ENCODE measurements at places on chromosomes 3 and 15.

- no peak for DNase-seq
Measured at GRCh38 chr3:99644746-99645145, 6.4 kb downstream of the COL8A1 start.

DNA sequence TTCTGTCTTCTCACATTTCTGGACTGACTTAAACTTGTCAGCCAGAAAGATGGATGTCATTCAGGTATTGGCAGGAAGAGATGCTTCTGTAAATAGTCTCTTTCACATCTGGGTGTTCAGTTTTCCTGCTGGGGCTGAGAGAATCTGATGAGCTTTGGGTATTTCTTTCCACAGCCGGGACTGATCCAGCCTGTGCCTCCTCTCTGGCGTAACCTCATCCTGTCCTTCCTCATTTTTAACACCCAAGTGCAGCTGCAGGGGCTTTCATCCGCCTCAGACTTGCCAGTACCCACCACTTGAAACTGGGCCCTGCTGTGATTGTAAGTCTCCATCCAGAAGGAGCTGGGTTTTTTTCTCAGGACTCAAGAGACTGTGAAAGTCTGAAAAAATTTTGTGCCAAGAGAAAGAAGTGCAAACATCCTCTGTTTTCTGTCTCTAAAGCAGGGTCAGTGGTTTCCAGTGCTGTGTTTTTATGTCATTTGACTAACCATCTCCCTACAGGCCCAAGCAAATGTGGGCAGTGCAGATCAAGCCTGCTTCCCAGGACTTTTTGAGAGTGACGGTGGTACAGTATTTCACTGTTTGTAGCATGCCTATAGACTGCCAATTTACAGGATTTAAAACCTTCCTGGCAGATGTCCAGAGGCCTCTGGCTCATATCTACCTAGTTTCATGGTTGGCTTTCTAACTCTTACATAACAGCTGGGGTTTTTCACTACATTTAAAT, 342.7 kb downstream of the PTPRG start:
- DNase-seq = no peak

DNA sequence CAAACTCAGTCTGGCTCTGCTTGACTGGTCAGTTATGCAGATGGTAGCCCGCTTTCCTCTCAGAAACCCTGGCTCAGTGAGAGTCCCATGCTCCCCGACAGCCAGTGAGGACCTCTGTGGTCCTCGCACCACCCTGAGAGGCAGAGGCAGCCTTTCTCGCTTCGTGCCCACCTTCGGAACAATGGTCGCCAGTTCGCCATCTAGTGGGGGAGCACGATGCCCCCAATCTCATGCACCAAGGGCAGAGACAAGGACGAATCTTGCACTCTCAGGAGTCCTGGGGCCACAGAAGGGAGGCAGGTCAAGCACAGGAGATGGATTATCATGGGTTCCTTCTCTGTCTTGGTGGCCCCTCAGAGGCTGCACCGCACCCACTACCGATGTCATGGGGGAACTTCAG, 75.2 kb downstream of the RHCG start:
- no peak for DNase-seq

DNA sequence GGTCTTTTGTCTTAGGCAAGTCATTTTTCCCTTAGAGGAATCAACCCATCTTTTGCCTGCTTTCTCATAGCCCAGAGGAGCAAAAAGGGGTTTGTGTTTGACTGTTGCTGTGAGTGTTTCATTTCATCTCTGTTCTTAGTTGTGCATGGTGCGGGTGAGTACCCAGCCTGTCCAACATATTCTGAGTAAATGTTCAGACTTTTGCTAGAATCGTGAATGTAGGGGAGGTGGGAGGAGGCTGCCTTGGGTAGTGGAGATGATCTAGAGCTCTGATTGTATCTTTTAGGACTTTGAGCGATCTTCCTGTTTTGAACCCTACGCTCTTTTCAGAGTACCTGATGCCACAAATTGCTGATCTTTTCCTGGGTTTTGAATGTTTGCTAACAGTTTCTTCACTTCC, 123.1 kb downstream of the ZNF609 start:
- no peak for DNase-seq

DNA sequence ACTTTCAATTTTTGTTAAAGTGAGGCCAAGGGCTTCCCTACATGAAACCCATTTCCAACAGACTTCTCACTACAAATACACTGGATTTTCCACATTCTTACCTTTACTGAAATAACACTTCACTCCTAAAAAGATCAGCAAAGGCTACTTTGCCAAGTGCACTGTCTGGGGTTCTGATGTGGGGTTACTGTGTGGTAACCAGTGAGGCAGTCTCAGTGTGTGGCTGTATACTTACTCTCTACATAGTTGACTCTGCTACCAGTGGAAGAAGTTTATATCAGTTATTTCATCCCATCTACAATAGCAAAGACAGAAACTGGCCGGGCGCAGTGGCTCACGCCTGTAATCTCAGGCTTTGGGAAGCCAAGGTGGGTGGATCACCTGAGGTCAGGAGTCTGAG, 5.6 kb downstream of the WDR82 start:
- no peak for DNase-seq

DNA sequence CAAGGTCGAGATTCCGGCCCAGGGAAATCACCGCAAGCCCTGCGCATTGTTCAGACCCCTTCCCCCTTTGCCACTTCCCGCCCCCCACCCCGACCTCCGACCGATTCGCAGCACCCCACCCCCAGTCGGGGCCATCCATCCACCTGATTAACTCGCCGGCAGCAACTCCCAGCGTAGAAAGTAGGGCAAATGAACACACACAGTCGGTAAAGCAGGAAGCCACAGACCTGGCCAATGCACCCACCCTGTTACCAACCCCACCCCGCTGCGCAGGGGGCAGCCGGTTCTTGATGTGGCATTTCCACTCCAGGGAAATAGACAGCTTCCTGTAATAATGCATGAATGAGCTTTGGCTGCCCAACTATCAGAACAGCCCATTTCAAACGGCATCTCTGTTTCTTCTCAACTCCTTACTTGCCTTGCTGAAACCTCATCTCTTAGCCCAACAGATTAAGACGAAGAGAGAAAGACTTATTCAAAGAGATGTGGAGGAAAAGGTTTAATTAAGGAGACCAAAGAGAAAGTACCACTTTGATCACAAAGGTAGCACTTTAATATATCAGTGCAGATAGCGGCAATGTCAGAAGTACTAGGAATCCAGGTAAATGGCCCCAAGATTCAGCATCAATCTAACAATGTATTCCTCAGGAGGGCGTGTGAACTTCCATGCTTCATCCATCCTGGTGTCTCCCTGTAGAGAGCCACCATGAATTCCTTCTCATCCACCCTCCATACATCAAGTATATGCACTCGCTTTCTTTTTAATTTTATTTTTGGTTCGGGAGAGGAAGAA, 1.9 kb downstream of the TNIK start:
- DNase-seq = no peak

- no peak for DNase-seq
Measured at GRCh38 chr3:4724051-4724629, 231.0 kb downstream of the ITPR1 start.

GRCh38 chr15:68586274-68586961, 7.6 kb downstream of the CORO2B start:
- DNase-seq = peak; percentile 58

DNA sequence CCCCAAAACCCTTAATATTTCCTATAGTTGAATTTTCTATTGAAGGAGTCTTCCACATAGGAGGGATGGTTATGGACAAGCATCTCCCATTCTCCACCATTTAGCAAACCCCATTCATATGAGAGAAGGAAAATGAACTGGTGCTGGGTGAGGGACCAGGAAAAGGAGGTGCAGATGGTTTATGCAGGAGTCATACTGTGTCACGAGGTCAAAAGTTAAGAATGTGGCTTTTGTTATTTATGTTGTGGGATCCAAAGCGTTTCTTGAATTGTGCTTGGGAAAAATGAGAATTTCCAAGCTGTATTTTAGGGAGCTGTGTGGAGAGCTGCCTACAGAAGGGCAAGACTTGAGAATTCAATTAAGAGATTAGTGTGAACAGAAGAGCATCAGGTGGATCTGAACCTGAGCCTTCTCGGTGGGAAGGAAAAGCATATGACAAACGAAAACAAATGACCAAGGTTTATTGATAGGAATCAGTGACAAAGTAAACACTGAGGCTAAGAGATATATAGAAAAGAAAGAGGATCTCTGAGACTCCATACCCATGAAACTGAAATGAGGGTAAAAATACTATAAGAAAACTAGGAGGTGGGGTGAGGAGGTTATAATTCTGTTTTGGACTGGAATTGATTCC, 473.3 kb upstream of the NR2F2 start:
- no peak for DNase-seq

- DNase-seq = no peak
Measured at GRCh38 chr15:92415639-92416297, 22.1 kb downstream of the ST8SIA2 start.

DNA sequence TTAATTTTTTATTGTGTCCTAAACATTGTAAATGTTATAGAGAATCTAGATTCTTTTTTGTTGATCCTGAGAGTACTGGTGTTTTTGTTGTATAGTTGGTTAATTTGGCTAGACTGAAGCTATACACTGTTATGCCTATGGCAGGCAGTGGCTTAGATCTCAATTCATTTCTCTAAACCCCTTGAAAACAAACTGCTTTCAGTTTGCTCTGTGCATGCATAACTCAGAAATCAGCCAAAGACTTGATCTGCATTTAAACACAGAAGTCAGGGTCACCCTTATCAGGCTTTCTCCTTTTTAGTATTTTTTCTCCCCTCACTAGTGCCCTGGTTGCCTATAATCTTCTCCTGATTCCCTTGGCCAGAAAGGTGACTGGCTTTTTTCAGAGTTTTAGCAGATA, 349.5 kb upstream of the MANF start:
- no peak for DNase-seq

- no peak for DNase-seq
Measured at GRCh38 chr3:193021506-193022010, 103.9 kb upstream of the MB21D2 start.

DNA sequence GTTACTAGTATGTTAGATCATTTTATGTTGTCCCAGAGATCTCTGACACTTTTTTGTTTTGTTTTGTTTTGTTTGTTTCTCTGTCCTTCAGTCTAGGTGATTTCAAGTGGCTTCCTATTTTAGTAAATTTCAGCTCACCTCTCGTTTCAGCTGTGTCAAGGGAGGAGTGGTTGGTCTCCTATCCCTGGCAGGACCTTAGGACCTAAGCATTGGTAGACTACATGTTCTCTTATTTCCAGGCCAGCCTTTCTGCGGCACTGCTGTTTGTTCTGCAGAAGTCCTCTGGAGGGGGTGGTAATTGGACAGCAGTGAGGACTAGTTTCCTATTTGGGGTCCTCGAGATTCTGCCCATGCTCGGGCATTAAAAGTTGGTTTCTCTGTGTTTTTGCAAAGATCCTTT, 31.8 kb downstream of the MGA start:
- no peak for DNase-seq

DNA sequence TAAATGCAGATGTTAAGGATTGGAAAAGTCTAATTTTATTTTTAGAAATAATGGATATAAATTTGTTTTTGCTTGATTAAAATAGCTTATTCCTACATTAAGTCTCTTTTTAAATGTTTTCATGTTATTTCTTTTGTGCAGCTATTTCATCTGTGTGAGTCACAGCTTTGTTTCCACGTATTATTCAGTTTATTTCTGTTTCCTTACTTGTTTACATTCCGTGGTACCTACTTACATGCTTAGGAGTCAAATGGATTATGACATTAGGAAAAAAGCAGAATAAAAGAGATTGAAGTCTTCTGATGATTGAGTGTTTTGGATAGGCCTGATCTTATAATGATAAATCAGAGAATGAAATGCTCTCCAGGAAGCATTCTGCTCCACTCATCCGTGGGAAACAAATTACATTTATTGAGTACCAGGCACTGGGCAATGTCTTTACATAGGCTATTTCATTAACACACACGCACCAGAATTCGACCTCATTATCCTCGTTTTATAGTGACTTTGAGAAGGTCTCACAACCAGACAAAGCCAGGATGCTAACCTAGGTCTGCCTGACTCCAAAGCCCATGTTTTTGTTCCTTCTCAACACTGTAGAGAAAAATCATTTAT, 38.1 kb upstream of the RASA2 start:
- no peak for DNase-seq

DNA sequence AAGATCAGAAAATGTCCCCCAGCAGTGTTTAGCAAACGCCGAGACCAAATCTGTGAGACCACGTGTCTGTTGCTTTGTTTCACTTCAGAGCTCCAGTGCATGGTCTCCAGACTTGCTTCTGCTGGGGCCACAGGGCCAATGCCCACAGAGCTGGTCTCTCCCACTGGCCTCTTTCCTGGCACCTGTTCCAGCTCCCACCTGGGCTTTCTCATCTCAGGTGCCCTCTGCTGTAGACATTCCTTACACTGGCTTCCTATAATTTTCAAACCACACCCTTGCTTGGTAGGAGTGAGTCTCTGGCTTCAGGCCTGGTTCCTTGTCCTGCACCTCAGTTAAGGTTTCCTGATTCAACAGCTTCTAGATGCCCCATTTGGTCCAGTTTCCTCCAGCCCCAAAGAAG, 243.1 kb downstream of the ADAMTS17 start:
- no peak for DNase-seq

- DNase-seq = no peak
Measured at GRCh38 chr3:147383617-147384016, 22.7 kb downstream of the ZIC4 start.

DNA sequence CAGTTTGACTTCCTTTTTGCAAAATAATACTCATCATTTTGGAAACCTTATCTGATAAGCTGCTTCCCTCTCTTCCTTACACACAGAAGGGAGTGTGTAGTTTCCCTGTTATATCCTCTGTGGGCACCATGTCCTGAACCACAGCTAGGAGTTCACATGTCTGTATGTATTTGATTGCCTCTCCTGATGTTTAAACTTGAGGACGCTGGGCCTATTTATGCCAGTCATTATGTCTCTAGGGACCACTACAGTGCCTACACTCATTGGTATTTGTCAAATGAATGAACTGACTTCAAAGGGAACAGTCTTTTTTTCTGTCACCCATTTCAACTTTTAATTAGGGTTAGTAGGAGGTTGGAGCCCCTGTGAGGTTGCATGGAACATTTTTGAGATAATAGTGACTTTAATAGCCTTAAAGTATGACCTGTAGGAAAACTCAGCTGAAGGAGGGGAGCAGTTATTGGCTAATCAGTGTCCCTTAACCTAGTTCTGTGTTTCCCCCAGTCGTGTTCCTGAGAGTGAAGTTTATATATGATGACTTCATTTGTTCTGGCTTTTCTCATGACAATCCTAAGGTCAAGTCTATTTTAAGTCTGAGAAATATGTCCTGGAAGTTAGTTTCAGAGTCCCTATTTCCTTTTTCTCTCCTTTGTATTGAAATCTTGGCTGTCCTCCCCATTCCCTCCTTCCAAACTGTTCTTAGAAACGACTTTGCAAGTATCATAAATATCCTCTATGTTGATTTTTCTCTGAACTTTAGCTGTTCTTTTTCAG, 28.9 kb downstream of the PDE8A start:
- DNase-seq = no peak

- no peak for DNase-seq
Measured at GRCh38 chr3:189646853-189647542, 15.8 kb downstream of the TP63 start.
